ACHN (cell line): ENCODE measurements at places on chromosomes 12 and 14.

GRCh38 chr12:89105243-89105642 is 247.1 kb downstream of the DUSP6 start:
- DNase-seq, result no peak

DNA sequence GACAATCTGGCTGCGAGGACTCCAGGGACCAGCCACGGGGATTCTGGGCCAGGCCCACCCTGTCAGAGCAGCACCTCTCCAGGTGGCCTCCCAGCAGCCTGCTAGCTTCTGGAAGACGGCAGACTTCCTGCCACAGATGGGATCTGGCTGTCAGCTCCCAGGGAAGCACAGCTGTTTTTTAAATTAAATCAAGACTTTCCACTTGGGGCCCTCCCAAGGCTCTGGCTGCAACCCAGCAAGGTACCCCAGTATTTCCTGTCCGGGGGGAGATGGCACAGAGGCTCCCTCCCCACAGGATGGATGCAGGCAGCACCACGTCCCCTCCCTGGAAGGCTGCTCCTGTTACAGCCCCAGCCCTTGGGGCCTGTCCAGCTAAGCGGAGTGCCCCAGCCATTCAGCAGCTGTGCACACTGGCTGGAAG is 56.9 kb downstream of the ACTN1 start:
- no peak for DNase-seq

GRCh38 chr14:23562822-23563472 is 4.6 kb downstream of the AP1G2 start:
- peak; percentile 48 for DNase-seq

DNA sequence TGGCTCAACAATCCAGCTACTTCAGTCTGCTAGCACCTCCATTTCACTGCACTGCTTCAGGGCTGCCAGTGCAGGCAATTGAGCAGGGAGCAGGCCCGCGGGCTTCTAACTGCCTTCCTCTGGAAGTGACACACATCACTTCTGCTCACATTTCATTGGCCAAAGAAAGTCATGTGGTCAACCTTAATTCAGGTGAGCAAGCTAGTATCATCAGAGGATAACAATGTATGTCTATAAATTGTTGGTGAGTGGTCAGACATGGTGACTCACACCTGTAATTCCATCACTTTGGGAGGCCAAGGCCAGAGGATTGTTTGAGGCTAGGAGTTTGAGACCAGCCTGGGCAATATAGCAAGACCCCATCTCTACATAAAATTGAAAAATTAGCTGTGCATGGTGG is 22.3 kb upstream of the CHGA start:
- DNase-seq, result no peak

GRCh38 chr12:113358381-113359132 is at the start of gene PLBD2:
Gene PLBD2, plus strand, starts transcription at chr12:113358587. Its CDS starts 14 bp downstream, at chr12:113358601.
- peak; percentile 95 for DNase-seq

GRCh38 chr14:67428501-67429031 is 16.6 kb upstream of the PLEK2 start:
- peak; percentile 45 for DNase-seq

GRCh38 chr12:39441963-39442830 is 723 bp downstream of the KIF21A start:
- peak; percentile 68 for DNase-seq

- DNase-seq, result no peak
Observed at GRCh38 chr12:104994336-104994735, 8.2 kb downstream of the NOPCHAP1 start.

GRCh38 chr12:70365398-70365647 is 767 bp upstream of the KCNMB4 start:
- DNase-seq, result no peak

DNA sequence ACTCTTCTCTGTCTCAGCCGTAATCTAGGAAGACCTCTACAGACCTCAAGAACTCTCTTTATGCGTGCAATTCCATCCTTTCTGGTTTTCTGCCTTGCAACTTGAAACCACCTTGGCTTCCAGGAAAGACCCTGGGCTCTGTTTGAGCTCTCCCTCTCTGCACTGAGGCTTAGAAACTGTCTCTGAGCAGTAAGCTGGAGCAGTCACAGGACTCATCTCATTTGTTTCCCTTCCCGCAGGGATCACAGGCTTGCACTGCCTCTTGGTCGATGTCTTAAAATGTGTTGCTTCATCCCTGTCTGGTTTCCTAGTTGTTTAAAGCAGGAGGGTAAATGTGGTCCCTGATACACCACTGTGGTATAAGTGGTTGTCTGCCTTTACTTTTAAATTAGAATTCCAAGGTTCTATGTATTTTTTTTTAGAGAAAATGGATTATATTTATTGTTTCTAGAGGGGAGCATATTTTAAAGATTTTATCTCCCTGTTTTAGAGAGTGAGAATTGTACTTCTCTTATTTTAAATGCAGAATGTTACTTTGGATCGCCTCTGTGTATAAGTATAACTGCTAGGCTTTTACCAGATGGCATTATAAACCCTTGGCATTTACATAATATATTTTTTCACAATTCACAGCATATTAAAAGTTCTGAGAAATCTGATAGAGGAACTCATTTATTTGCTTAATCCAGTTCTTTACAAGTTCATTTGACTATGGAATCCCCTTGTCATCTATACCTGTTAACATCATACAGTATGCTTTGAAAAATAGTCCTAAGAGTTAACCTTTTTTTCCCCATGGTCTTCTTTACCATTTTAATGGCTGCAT is 26.4 kb downstream of the EID3 start:
- no peak for DNase-seq

DNA sequence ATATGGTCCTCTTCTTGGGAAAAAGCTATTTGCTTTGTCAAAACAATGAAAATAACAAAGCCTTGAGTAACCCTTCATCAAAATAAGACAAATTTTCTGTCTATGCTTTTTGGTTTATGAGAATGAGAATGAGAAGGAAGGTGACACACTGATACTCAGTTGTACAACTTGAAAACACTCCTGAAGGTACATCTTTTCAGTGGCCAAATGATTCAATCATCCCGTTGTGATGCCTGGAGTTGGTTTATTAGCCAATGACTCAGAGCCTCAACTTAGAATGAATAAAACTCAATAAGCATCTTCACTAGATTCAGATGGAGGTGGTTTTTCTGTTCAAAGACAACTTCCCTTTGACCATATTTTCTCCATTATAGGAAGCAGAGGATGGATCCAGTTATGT is 7.8 kb upstream of the CALM1 start:
- DNase-seq, result no peak

DNA sequence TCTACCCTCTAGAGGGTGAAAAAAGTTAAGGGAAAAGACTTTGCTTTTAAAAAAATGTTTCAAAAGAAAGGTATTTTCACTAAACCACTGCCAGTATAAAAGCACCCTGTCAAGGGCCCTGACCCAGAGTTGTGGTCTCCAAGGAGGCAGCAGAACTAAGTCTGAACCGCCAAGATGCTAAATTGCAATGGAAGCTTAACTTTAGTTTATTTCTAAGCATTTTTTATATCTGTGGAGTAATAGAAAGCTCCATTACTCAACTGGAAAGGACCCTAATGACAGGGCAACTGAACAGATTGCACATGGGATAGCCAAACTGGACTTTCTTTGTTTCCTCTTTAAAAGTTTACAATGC is 379.8 kb downstream of the NAV3 start:
- DNase-seq, result peak; percentile 33

- no peak for DNase-seq
Observed at GRCh38 chr12:108752387-108752786, 21.1 kb upstream of the CORO1C start.

DNA sequence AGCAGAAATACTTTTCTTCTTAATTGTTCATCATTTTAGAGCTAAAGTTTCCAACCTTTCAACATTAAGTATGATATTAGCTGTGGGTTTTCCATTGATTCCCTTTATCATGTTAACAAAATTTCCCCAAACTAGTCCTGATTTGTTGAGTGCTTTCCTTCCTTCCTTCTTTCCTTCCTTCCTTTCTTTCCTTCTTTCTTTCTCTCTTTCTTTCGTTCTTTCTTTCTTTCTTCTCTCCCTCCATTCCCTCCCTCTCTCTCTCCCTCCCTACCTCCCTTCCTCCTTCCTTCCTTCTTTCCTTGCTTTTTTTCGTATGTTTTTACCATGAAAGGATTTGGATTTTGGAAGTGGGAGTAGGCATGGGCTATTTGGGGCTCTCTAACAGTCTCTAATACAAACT is 133.5 kb downstream of the LMNTD1 start:
- no peak for DNase-seq

DNA sequence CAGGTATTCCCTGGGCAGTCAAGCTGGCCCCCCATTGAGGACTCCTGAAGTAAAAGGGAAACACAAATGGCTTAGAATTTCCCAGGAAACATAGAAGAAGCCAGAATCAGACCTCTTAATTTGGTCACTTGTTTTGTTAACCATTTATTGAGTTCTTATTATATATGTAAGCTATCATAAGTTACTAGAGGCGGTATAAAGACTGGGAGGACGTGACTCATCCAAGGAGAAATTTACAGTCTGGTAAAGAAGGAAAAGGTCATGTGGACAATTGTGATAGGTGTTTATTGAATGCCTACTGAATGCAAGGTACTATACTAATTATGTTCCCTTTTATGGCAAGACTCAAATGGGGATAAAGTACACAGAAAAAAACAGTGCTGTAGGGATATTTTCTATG is 146.7 kb downstream of the DYRK2 start:
- DNase-seq, result peak; percentile 75

- no peak for DNase-seq
Observed at GRCh38 chr14:26067786-26068459, 529.9 kb downstream of the NOVA1 start.

- DNase-seq, result no peak
Observed at GRCh38 chr14:51328064-51328771, 88.2 kb downstream of the TMX1 start.

GRCh38 chr14:100611811-100612480 is 24.7 kb upstream of the BEGAIN start:
- no peak for DNase-seq

DNA sequence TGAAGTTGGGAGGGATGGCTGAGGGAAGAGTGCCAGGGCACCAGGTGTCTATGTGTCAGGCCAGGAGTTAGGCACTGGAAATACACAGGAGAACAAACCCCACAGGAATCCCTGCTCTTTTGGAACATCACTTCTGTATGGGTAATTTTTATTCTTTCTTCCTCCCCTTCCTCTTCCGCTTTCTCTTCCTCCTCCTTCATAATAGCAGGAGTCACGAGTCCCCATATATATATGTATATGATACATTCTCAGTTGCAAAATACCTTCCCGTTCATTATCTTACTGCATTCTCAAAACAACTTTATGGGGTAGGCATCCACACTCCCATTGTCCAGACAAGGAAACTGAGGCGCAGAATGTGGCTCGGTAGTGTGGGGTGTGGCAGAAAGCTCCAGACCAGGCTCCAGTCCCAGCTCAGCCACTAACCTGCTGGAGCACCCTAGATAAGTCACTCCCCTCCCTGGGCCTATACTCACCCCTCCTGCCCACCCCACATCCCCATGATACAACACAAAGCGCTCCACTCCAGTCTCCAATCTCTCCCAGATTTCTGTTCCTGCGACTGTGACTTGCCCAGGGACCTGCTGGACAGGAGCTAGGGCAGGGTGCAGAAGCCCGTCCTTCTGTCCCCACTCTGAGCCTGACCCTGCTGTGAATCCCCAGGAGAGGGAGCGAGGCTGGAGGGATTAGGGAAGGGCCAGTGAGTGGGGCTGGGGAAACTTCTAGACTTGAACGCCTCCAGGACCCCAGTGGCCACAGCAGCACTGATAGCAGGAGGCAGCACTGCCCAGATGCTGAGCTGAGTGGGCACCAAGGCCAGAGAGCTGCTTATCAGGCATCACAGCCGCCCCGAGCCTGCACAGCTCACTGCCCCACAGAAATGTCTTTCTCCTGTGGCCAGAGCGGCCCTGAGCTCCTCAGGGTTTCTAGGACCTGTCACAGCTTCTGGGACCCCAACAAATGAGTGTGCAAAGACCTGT is 1.4 kb upstream of the AQP2 start:
- no peak for DNase-seq

DNA sequence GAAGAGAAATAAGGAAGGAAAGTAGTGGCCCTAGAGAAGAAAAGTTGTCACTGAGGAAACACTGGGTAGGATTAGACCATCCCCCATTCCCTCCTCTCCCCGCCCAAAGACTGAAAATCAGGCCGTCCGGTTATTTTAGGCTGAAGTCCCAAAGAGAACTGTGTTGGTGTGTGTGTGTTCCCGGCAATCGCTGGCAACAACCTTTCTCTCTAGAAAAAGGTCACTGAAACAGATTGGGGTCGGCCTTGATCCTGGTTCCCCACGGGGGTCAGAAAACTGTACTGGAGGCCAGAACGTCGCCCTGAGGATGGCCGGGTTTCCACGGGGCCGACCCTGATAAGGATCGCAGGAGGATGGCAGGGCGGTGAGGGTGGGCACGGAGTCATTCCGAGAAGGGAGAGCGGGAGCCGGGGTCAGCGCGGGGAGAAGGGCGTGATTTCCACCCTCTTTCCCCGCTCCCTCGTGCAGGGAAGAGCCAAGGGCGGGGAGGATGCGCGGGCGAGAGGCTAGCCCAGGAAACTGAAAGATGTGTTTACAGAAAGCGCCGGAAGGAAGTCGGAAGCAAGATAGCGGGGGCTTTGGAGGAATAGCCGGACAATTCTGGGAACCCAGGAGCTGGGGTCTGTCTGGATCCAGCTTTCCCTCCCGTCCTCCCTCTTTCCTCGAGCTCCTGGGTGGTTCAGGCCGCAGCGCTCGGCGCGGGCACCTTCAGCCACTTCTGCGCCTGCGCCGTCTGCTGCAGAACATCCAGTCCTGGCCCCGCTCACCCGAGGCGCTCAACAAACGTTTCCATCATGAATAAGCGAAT is 25.3 kb upstream of the SPTLC2 start:
- no peak for DNase-seq

GRCh38 chr12:47396902-47397663 is 308.7 kb downstream of the RPAP3 start:
- DNase-seq, result no peak

GRCh38 chr12:122995503-122996187 is 15.2 kb downstream of the ARL6IP4 start:
- no peak for DNase-seq

DNA sequence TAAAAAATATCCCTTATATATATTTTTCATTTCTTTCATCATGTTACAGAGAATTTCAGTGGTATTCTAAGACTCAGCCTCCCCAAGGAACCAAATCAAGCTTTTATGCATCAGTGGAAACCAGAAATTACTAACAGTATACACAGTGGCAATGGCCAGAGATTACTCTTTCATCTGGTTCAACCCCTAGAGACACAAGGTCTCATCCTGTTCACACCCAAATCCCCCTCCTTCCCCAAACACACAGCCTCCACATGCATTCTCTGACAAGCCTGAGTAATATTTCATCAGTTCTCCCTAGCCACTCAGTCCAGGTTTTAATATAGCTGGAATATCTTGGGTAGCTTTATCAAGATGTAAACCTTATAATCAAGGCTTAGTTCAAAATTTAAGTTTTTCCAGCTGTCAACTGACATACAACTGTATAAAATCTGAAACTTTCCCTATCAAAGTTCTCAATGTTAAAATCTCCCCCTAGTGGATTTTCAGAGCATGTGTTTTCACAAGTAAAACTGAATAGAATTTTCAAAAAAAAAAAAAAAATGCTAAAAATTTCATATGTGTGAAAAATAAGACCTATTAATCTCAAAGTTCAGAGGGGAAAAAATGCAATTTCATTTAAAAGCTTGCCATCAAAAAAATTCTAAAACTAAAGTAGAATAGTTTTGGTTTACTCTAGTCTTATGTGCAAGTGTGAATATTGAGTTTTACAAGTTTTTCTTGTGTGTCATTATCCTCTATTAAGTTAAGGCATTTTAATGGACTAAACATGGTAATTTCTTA is 10.5 kb upstream of the SSTR1 start:
- peak; percentile 18 for DNase-seq

- DNase-seq, result peak; percentile 70
Observed at GRCh38 chr12:118237908-118238307, 102.0 kb downstream of the PEBP1 start.
